ENCODE measurements at places on chromosomes 4 and X. TPM values are rescaled to one million over a fixed set of nuclear protein-coding genes. Genes with fewer than 3 reads are reported as not detected.

The DCAF12L2 gene
- under 0.01 TPM for total RNA-seq

The RAPGEF2 gene
- 27.7 TPM for total RNA-seq

The ARL9 gene
- total RNA-seq = 0.28 TPM

The PAPSS1 gene
- total RNA-seq = 41.3 TPM

The GPR143 gene
- total RNA-seq = not detected

The GYPA gene
- not detected for total RNA-seq

The CENPE gene
- 2.1 TPM for total RNA-seq

The CD38 gene
- 0.14 TPM for total RNA-seq

The USP51 gene
- total RNA-seq = 1.9 TPM

The TEX11 gene
- 0.09 TPM for total RNA-seq

The ARAP2 gene
- 1.3 TPM for total RNA-seq

The PRPS1 gene
- total RNA-seq = 44.4 TPM

The SPANXA2 gene
- 0.28 TPM for total RNA-seq

The RNF150 gene
- total RNA-seq = 0.28 TPM

The SSX2 gene
- total RNA-seq = not detected

The PARM1 gene
- 2.0 TPM for total RNA-seq

The GPRIN3 gene
- total RNA-seq = under 0.01 TPM

The ANKRD50 gene
- total RNA-seq = 42.8 TPM

The PHOX2B gene
- not detected for total RNA-seq

The FTHL17 gene
- not detected for total RNA-seq

The AMTN gene
- total RNA-seq = not detected

The NEXMIF gene
- 0.09 TPM for total RNA-seq

The GIMD1 gene
- not detected for total RNA-seq

The BGN gene
- total RNA-seq = 9.0 TPM

The ERCC6L gene
- total RNA-seq = 0.28 TPM

The KIAA0232 gene
- 15.2 TPM for total RNA-seq
